COR-L47 (cell line): ENCODE measurements at places on chromosomes 11 and 22.

GRCh38 chr22:17412232-17412631, 43.0 kb downstream of the CECR2 start:
- no peak for DNase-seq

DNA sequence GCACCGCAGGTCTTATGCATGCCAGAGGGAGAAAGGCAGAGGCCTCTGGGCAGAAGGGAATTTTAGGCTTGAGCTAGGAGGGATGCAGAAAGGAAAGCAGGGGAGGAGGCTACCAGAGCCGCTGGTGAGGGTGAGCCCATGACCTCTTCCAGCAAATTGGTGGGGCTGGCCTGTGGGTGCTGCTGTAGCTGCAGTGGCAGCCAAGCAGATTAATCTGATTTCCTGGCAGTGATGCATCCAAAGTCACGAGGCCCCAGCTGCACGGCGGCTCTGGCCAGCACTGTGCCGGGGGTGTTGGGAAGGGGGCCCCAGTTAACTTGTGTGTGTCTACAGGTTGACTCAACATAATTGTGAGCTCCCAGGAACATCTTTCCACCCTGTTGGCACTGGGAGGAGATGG, 41.4 kb upstream of the B3GAT1 start:
- no peak for DNase-seq

GRCh38 chr11:2741377-2742131, 41.8 kb upstream of the KCNQ1OT1 start:
- no peak for DNase-seq

- no peak for DNase-seq
Measured at GRCh38 chr22:17580441-17581031, 17.2 kb downstream of the SLC25A18 start.

DNA sequence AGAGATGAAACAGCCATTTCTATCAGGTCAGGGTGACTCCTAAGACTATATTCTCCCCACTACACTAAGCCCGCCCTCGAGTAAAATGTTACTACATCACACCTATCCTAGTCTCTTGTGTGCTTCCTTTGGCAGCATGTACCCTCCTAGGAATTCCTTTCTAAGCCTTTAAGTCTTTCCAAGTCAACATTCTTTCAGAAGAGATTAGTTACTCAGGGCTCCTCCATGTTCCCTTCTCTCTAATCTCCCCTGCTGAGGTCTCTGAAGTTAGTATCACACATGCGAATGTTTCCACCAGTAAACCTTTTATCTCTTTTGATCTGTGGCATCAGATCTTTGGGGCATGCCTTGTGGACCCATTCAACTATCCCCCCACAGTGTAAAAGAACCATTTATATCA, 873.7 kb upstream of the FAT3 start:
- DNase-seq = no peak

- no peak for DNase-seq
Measured at GRCh38 chr11:83063073-83063754, 8.5 kb downstream of the RAB30 start.

DNA sequence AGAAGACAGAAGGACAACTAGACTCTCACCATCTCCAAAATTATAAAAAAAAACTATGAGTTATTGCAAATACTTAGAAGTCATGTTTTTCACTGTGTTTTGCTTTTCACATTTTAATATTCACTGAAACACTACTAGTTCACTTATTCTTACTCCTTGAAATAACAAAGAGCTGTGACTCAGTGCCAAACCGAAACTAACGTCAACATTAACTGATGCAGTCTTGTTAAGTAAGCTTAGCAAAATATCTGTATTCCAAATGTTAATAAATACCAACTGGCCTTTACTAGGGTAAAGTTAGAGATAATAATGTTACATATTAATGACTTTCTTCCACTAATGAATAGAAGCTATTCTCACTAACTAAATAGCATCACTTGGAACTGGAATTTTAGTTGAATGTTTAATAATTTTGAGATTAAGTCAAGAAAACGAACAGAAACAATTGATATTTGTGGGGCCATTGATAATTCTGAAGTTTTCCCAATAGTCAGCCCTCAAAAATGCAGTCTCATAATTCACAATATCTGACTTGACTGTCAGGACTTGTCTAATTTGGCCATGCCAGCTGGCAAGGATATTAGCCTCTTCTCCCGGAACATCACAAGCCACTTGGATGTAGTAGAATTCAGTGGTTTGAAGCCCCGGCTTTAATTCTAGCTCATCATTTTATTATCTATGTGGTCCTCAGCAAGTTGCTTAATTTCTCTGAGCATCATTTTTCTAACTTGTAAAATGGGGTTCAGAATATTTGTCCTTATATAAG, 230.1 kb upstream of the DDI1 start:
- DNase-seq = no peak

- DNase-seq = no peak
Measured at GRCh38 chr11:45722144-45722543, 56.7 kb upstream of the CHST1 start.

DNA sequence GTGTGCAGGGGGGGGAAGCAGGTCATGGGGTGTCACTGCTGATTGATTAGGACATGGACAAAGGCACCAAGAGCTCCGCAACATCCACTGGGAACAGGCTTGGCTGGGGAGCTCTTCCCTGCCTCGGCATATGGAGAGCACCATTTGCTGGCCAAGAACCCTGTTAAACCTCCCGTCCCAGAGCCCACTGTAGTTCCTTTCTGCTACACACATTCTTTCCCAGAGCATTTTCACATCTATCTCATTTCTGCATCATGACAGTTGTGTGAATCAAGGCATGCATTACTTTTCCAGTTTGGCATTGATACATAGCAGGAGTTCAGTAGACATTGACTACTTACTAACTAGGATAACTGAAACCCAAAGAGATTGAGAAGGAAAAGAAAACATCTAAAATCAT, 333.4 kb upstream of the B3GAT1 start:
- no peak for DNase-seq

DNA sequence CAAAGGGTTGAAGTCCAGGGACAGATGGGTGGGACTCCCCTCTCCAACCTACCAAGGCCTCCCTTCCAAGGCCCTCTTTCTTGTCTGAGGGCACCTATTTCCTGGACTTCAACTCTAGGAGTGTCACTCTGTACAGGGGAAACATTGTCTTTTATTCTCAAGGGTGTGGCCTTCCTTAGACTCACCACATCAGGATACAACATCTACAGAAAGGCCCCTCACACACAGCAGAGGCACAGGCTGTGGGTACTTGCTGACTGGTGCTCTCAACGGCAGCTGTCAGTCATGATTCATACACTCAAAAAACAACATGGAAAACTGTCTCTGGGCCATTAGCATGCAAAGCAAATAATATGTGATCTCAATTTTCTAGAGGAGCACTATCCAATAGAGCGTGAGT, 78.0 kb downstream of the RCN1 start:
- no peak for DNase-seq

GRCh38 chr11:71582309-71582895, at the start of gene KRTAP5-11:
TSS of gene KRTAP5-11 (minus strand) at chr11:71582875. CDS start at chr11:71582837, 38 bp downstream.
- DNase-seq = no peak

GRCh38 chr22:37747080-37747714, 50.3 kb downstream of the TRIOBP start:
- DNase-seq = no peak

DNA sequence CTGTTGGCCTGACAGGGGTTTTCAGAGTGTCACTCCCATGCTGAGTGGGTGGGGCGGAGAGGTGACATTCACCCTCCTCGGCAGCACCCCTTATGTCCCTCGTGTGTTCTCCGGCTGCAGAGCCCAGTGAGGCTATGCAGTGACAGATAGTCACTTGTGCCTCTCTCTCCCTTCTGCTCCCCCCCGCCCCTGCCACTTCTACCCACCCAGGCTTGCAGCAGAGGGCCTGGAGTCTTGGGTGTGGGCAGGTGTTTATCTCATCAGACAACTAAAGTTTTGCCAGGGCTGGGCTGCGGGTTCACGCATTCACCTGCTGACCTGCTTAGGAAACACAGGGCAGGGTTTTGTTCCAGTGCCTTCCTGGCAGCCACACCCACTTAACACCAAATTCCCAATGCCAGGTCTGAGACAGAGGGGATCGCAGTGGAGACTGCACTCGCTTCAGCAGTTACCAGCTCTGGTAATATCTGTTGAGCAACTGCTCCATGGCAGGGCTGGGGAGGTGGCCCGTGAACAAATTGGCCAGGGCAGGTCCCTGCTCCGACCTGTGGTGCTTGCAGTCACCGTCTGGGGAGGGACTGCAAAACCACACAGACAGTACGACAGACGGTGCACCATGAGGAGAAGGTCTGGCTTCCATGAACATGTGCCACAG, 50.5 kb upstream of the ADA2 start:
- no peak for DNase-seq

GRCh38 chr11:95253141-95253540, 22.1 kb upstream of the SESN3 start:
- DNase-seq = no peak

GRCh38 chr11:120577041-120577440, 65.5 kb downstream of the GRIK4 start:
- no peak for DNase-seq

- no peak for DNase-seq
Measured at GRCh38 chr11:13669544-13670488, 1.3 kb downstream of the FAR1 start.

DNA sequence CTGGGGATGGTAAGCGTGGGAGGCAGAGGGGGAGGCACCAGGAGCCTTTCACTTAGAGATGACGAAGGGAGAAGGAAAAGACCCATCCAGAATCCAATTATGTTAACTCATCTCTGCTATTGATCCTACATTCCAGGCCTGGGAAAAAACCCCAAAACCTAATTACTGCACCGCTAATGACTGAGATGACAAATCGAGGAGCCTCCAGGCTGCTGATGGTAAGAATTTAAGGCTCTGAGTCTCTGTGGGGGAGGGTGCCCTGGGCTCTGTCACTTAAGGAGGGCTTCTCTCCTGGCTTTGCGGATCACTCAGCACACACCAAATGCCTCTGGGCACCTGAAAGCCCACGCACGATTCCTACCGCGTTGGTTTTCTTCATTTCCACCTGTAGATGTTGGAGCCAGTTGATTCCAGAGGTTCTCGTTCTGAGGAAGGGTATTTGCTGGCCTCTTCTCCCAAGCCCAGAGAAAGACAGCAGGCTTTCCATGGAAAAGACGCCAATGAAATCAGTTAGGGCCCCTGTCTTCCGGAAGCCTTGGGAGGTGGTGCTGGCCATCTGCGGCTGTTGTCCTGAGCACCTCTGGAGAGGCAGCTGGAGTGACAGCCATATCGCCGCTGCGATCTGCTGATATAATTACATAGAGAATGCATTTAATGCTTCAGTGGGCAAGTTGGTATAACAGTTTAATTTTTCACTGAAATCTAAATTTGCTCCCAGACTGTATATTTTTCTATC, 751.2 kb downstream of the BRD1 start:
- no peak for DNase-seq

DNA sequence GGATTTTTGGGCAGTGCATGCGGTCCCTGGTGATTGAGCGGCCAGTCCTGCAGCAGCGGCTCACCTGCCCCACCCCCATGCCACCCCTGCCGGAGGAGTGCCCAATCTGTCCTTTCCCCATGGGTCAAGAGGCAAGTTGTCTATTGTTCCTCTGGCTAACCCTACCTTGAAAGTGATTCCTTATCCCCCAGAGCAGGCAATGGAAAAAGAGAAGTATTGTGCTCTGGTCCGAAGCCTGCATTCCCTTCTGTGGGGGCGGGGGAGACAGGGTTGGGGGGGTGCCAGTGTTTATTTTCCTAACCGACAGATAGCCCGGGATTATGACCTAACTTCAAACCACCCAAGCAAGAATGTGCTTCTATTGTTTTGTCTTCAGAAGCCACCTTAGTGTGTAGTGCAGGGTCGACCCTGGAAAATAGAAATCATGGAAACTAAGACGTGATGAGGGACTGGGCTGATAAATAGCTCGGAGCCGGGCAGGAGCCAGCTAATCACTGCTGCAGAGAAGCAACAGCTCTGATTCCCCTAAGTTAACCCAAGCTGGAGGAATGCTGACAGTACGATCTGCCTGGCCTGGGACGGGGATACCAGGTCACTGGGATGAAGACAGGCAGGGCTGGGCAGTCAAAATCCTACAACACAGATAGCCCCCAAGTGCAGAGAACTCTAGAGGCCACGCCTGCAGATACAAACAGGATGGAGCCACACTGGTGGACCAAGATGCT, 38.7 kb upstream of the ATXN10 start:
- no peak for DNase-seq

- no peak for DNase-seq
Measured at GRCh38 chr22:44879301-44879680, 126.9 kb downstream of the ARHGAP8 start.

DNA sequence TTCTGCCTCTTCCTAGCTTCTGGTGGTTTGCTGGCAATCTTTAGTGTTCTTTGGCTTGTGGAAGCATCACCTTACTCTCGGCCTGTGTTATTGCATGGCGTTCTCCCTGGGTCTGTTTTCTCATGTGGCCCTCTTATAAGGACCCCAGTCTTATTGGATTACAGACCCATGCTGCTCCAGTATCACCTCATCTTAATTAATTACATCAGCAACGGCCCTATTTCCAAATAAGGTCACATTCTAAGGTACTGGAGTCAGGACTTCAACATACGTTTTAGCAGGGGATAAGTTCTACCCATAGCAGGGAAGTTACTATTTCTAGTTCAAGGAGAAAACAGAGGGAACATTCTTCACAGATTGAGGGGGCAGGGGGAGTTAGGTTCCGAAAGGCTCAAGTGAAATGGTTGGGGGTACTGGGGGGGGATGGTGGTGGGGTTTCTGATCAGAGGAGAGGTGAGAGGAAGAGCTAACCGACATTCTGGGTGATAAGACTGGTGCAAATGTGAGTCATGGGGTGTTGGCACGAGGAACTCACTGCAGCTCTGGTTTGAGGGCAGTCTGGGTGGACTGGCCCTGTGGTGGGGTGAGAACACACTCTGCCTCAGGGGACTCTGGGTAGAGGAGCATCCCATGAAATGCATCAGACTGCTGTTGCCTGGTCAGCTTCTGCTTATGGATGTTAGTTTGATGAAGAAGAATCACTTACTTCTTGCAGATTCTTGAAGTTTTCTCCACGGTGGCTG, 51.5 kb upstream of the ZBED5 start:
- DNase-seq = no peak

GRCh38 chr22:28918550-28919271, 35.3 kb downstream of the ZNRF3 start:
- DNase-seq = no peak

GRCh38 chr11:117315285-117316196, 515 bp downstream of the BACE1 start:
- no peak for DNase-seq

DNA sequence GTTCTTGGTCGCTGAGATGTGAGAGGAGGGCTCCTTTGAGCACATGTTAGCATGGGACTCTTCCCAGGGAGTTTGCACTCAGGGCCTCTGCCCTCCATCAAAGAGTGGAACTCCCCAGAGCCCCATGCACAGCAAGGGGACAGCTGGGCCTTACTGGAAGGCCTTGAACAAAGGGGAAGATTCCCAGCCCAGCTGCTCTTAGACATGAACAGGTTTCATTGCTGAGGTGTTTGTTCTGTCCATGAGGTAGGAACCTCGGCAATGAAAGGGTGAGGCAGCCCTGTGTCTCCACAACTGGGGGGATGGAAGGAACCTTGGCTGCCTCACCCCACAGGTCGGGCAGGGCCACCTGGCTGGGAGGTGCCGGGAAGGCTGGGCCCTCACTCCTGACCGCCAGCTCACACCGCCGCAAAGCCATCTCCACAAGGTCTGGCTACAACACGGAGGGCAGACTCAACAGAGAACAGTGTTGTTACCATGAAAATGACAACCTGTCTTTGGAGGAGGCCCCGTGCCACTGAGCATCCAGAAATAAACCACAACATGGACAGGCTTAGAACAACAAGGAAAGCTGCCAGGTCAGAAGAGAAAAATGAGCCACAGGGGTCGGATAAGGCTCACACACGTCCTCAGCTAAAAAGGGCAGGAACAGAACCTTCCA, 3.2 kb downstream of the DERL3 start:
- no peak for DNase-seq
